ENCODE measurements at places on chromosomes 2 and 18.

DNA sequence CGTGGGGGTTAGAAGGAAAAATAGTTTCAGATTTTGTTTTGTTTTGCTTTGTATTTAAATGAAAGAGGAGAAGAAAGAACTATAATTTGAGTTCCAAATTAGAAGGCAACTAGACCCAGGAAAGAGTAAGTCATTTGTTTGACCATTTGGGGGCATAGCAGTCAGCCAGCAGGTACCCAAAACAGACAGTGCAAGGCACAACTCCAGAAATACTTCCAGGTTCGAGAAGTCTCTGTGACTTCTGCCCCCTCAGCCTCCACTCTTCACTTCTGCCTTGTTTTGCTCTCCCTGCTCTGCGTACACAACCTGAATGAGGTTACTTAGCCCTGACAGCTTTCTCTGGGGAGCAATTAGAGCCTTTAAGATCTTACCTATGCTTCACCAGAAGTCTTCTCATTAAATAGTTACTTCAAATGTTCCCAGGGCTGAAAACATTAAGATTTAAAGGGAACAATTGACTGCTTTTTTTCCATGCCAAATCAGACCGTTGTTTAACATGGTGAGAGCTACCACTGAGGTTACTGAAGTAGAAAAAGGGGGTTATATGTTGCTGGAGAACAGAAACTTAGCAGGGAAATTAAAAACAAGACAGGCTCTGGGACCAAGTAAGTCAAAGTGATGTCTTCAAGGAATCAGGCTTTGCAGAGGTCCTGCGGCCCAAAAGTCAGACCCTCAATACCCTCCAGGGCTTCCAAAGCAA is 216.9 kb downstream of the BCL11A start:
- no peak for DNase-seq

GRCh38 chr2:207072571-207072970 is 93.2 kb downstream of the KLF7 start:
- no peak for DNase-seq

DNA sequence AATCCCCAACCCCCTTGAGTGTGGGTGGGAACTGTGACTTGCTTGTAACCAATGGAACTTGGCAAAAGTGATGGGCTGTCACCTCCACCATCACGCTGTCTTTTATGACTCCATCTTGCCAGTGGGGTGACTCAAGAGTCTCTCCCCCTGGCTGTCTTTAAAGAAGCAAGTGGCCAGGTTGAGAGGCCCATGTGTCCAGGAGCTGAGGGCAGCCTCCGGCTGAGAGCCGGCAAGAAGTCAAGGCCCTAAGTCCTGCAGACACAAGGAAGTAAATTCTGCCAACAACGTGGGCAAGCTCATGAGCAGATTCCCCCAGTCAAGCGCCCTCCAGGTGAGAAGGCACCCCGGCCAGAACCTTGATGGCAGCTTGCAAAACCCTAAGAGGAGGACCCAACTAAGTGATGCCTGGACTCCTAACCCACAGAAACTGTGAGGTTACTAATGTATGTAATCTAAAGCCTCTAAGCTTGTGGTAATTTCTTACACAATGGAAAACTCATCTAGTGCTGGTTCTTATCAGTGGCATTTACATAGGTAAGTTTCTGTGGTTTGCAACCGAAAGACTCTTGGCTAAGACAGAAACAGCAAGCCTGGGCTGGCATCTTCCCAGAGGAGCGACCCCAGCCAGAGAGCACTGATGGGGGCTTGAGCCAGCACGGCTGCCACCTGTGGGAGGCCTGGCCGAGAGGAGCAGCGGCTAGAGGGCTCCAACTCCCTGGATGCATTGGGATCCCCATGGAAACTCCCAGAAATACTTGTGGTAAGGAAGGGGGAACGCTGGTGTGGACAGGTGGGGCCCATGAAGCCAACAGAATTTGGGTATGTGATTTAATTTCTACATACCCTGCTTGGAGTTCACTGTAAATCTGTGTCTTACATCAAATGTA is 49.3 kb downstream of the CIB4 start:
- DNase-seq, result no peak

GRCh38 chr2:55786280-55786679 is 92.6 kb upstream of the PNPT1 start:
- DNase-seq, result no peak

DNA sequence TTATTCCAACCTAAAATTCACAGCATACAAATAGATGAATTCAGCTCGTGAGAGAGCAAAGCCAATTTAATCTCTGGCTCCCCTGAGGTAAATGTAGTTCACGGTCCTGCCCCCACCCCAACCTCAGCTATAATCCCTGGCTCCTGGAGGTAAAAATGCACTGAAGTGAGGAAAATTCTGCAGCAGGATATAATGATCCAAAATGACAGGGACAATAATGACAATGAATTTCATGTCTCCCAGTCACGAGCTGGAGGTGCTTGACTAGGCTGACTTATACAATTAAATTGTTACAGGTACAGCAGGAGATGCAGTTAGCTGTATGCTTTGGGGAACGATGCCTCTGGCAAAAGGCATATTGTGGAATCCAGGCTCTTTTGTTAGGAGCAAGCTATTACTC is 82.0 kb downstream of the GPD2 start:
- DNase-seq, result no peak

GRCh38 chr2:48717846-48718245 is 37.7 kb downstream of the LHCGR start:
- DNase-seq, result no peak

- no peak for DNase-seq
Measured at GRCh38 chr18:51168960-51169662, 28.4 kb downstream of the MEX3C start.

DNA sequence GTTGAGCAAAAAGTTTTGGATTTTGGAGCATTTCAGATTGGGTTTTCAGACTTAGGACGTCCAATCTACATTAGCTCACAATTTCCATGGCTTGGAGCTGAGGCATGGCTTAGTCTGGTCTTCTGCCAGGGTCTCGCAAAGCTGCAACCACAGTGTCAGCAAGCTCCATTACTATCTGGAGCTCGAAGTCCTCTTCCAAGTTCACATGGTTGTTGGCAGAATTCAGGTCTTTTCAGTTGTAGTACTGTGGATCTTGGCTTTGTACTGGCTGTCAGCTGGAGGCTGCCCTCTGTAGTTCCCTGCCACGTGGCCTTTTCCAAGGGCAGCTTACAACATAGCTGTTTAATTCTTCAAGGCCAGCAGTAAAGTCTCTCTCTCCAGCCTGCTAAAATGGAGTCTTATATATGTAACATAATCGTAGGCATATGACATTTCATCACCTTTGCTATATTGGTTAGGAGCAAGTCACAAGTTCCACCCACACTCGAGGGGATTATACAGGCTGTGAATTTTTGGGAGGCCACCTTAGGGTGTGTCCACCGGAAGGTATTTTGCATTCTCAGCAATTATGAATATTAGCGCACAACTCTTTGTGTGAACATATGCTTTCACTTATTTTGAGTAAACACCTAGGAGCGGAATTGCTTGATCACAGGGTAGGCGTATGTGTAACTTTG is 41.5 kb upstream of the EPC2 start:
- DNase-seq, result peak; percentile 30

DNA sequence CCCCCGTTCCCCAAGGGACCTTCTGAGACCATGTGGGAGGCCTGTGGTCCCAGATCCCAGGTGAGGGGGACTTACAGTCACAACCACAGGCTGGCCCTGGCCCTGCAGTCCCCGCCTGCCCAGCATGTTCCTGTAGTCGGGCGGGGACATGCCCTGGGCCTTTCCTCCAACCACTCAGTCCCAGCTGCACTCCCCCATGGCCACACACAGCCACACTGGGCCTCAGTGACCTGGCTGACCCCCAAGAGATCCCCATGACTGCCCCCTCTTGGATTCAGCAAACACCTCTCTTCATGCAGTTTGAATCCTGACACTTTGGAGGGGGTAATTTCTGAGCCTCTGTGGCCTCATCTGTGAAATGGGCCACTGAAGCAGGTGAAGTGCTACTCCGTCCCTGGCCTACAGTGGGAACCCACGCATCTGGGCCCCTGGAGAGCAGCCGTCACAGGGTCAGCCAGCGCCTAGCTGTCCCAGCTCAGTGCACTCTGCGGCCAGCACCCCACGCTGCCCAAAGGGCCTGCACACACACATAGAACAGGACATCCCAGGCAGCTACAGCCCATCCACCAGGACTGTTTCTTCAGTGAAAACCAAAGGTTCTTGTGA is 12.7 kb upstream of the ARHGEF4 start:
- peak; percentile 35 for DNase-seq

DNA sequence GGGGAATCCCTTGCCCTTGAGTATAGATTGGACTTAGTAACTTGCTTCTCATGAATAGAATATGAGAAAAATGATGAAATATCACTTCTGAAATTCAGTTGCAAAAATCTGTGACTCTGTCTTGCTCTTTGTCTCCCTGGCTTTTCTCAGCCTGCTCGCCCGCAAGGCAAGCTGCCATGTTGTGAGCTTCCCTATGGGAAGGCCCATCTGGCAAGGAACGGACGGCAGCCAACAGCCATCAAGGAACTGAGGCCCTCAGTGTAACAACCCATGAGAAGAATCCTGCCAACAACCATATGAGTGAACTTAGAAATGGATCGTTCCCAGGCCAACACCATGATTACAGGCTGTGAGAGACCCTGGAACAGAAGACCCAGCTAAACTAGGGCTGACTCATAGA is 58.4 kb upstream of the PGAP1 start:
- DNase-seq, result no peak

- no peak for DNase-seq
Measured at GRCh38 chr2:53609551-53609950, 158.1 kb upstream of the CHAC2 start.

- no peak for DNase-seq
Measured at GRCh38 chr2:159939946-159940345, 122.5 kb downstream of the PLA2R1 start.
